ENCODE measurements at places on chromosomes 4 and X.
A peak's percentile ranks its signal among the peaks of the same experiment; 100 is the strongest.

- DNase-seq, result no peak
These were observed 97.7 kb downstream of the NFKB1 start for GRCh38 chr4:102598762-102599374.

DNA sequence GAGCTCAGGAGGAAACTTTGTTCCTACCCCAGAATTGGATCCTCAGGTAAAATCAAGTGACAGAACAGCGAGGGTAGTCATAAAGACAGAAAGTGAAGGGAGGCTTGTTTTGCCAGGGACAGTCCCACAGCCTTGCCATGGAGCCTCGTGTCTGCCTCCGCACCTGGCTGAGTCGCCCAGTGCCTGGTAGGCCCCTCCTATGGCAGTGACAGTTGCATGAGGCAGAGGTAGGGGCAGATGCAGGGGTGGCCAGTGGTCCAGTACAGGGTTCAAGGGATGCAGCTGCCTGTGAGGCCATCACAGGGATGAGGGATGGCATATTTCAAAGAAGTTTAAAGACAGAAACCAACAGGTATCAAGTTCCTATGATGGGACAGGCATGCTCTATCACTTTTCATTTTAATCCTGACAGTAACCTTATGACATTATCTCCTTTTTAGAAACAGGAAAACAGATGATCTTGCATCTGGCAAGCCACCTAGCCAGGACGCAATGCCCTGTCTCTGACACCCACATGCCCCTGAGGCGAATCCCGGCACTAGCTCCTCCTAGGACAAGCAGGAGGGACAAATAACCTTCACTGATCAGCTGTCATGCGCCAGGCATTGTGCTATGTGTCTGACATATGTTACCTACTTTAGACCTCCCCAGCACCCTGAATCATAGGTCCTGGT, 127.4 kb upstream of the ENPP6 start:
- no peak for DNase-seq

- DNase-seq, result no peak
These were observed 15.3 kb upstream of the SLC16A2 start for GRCh38 chrX:74405973-74406489.

- DNase-seq, result no peak
These were observed 849.7 kb upstream of the GRID2 start for GRCh38 chr4:91454111-91454510.

- no peak for DNase-seq
These were observed 85.0 kb upstream of the MTM1 start for GRCh38 chrX:150483356-150483985.

DNA sequence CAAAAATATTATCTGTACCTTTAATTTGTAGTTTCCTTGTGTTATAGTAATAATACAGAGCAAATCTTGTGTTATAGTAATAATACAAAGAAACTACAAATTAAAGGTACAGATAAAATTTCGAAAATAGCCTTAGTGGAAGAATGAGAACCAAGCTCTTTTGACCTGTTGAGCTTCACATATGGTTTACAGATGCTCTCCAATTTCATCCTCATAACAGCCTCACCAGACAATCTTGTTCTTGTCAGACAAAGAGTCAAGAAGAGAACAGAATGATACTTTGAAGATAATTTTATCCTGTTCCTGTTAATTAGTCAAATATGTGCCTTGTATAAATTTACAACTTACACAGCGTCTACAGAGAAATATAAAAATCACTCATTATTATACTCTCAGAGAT, 12.8 kb downstream of the ATXN3L start:
- no peak for DNase-seq

DNA sequence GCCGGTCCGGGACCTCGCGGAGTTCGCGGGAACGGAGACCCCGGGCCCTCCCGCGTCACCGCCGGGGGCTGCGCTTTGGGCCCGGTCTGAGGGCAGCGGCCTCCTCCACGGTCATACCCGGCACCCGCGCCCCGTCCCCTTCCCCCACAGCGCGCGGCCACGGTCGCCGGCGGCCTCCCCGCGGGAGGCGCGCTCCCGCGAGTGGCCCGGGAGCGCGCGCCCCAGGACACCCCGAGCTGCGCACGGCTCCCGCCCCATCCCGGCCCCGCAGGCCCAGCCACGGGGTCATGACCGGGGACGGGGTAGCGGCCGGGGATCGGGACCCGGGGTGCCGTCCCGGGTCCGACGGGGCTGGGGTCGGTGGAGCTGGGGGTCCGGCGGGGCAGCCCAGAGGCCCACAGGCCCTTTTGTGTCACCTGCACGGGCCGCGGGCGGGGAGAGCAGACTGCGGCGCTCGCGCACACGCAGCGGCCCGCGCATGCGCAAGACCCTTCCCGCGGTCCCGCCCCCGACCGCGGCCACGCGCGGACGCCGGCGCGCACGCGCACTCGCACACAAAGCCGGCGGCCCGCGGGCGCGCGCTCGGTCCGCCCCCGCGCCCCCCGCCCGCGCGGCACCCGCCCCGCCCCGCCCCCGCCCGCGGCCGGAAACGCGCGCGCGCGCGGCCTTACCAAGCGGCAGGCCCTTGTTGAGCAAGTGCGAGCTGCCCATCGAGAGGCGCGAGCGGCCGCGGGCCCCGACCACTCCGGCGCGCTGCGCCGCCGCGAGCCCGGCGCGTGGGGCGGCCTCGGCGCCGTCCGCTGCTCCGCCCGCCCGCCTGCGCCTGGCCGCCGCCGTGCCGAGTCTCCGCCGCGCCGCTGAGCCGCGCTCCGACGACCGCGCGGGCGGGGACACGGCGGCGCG, at the start of gene CTBP1:
TSS of gene CTBP1 (minus strand) at position 886 of the 903 bp plus-strand sequence. CDS start 7,799 bp downstream, outside the sequence.
- DNase-seq, result peak; percentile 93

- no peak for DNase-seq
These were observed 112.2 kb upstream of the ENPP6 start for GRCh38 chr4:184329659-184330400.

DNA sequence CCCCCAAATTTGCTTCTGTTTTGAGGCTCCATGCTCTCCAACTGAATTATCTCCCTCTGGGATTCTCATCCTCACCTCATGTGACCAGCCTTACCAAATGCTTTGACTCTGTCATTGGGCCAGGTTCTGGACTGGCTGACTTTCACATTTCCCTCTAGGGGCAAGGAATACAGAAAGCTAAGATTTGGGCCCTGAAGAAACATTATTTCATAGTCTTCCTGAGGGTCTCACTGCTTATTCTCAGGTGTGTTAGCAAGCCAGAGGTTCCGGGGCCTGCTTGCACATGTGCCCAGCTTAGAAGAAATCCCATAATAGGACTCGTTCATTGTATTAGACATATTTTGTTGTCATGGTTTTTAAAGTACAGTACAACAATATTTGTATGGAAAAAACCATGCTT, 62.6 kb upstream of the TEX13D start:
- no peak for DNase-seq

- no peak for DNase-seq
These were observed at the start of gene STAP1 for GRCh38 chr4:67558493-67558892. Gene STAP1 (plus strand): TSS chr4:67558727. CDS start chr4:67558810, 83 bp downstream.

DNA sequence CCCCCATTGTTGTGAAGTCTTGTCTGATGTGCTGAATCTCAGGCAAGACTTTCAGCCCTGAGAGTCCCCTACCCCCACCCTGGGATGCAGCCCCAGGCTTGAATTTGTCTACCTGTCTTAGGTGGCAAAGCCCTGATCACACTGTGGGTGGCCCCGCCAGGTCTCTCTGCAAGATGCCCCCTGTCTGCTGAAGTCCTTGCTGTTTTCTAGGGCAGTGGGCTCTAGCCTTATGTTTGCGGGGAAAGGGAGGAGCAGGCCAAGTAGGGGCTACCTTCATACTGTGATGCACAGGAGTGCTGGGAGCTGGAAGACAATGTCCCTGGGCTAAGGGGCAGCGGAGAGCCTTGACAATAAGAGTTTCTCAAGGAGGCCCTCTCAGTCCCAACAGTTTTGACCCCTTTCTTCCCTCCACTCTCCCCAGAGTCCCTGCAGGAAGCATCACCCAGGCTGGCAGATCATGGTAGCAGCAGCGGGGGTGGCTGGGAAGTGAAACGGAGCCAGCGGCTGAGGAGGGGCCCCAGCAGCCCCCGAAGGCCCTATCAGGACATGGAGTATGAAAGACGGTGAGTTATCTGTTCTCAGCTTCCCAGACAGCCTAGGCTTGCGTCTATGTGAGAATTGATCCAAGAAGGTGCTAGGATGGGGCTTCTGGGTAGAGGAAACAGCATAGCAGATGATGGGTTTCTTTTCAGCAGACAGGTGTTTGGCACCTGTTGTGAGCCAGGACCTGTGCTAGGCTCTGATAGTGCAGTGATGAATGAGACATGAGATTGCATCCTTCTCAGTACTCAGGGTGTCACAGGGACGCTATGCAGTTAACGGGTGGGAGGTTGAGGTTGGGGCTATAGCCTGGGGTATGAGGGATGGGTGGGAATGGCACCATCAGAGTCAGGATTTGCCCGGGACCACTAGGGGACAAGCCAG, 2.2 kb downstream of the RBM10 start:
- DNase-seq, result no peak

GRCh38 chr4:59956366-59956765, 1243.8 kb upstream of the ADGRL3 start:
- DNase-seq, result no peak

GRCh38 chr4:84597450-84597849, 14.5 kb downstream of the CDS1 start:
- peak; percentile 34 for DNase-seq

GRCh38 chrX:70525733-70526132, 81.1 kb downstream of the DLG3 start:
- DNase-seq, result no peak

- DNase-seq, result peak; percentile 1
These were observed 23.1 kb upstream of the VCX2 start for GRCh38 chrX:8194216-8194615.

GRCh38 chrX:24203072-24203808, 53.7 kb downstream of the ZFX start:
- no peak for DNase-seq

- no peak for DNase-seq
These were observed 5.0 kb upstream of the BANK1 start for GRCh38 chr4:101785486-101785885.

DNA sequence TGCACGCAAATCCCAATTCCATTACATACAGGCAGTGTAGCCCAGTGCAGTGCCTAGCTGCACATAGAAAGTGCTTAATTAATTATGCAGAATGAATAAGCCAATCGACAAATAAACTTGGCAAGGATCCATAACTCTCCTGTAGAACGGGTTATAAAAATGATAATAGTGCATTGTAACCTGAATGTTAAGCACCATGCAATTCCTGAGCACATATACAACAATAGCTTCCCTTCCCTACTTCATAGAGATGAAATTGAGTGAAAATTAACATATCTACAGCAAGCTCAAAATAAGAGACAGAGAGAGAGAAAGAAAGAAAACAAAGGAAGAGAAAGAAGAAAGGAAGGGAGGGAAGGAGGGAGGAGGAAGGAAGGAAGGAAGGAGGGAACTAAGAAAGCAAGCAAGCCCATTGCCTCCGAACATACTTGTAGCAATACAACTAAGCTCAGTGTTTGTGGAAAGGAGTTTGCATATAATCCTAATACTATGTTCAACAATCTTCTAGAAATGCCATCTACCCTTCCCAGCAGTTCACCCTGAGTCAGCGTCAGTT, 1074.0 kb upstream of the LCORL start:
- DNase-seq, result no peak

DNA sequence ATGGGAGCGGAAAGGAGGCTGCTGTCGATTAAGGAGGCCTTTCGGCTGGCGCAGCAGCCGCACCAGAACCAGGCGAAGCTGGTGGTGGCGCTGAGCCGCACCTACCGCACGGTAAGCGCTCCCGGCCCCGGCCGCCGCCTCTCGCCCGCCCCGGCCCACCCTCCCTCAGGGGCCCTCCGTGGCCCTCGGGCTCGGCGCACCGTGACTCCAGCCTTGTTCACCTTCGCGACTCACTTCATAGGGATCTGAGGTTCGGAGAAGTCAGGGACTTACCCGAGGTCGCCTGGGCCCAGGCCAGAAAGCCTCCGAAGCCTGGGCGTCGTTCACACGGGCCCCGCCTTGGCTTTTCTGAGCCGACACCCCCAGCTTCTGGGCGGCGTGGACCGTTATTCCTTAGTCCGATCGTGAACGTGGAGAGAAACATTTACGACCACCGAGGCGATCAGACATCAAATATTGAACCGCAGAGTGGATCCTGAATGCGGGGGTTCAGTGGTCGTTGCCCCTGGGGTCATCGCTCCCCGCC, 362 bp downstream of the NCAPG start:
- no peak for DNase-seq

GRCh38 chr4:70927502-70928137, 25.5 kb downstream of the MOB1B start:
- no peak for DNase-seq

GRCh38 chr4:52743444-52744019, 7.7 kb downstream of the ERVMER34-1 start:
- DNase-seq, result no peak

- no peak for DNase-seq
These were observed 8.2 kb downstream of the GABRE start for GRCh38 chrX:151966236-151966635.

- no peak for DNase-seq
These were observed 103.3 kb downstream of the DCLK2 start for GRCh38 chr4:150181536-150181935.

DNA sequence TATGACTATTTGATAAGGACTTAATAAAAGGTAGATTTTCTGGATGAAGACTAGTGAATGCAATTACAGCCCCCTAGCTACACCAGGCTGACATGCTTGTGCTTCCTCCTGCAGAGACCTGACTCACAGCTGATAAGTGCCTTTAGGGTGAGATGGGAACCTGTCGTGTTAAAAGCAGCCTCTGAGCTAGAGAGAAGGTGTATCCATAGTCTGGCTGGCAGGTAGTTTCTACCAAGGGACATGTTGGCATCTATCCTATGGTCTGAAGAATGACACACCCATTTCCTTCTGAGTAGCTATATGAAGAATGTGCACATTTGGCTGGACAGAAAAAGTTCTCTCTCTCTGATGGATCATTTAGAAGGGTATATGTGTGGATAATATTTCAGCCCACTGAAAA, 64.1 kb downstream of the PARM1 start:
- DNase-seq, result peak; percentile 8

GRCh38 chr4:3766036-3766784, at the start of gene ADRA2C:
Gene ADRA2C (plus strand): TSS chr4:3766385. CDS start chr4:3766607, 222 bp downstream.
- no peak for DNase-seq

DNA sequence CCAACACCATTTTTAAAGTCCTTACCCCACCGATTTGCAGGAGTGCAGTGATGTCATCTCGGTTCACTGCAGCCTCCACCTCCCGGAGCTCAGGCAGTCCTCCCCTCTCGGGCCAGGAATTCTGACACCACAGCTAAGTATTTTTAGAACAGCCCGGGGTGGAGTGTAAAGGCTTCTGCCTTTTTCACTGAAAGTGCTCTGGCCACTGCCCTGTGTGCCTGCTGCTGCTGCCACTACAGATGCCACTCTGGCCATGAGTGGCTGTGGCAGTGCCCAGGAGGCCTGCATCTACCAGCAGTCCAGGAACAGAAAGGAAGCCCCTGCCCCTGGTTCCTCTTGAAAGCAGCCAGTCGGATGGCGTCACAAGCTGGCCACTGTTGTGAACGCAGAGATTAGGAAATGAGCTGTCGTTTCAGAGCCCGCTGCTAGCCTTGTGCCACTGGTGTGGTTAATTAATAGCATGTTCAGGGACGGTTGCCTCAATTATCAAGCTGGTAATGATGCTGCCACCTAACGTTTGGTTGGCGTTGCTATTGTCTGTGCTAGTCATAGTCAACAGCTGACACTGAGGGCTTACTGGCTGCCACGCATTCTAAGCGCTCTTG, 23.6 kb upstream of the TBC1D14 start:
- peak; percentile 39 for DNase-seq
